ENCODE measurements at places on chromosomes 1 and 21.

GRCh38 chr1:165352442-165353293 is 3.8 kb downstream of the LMX1A start:
- DNase-seq: no peak

GRCh38 chr1:51327386-51327785 is 3.0 kb downstream of the TTC39A start:
- no peak for DNase-seq

- no peak for DNase-seq
Observed at GRCh38 chr1:231734417-231734816, 107.8 kb downstream of the DISC1 start.

DNA sequence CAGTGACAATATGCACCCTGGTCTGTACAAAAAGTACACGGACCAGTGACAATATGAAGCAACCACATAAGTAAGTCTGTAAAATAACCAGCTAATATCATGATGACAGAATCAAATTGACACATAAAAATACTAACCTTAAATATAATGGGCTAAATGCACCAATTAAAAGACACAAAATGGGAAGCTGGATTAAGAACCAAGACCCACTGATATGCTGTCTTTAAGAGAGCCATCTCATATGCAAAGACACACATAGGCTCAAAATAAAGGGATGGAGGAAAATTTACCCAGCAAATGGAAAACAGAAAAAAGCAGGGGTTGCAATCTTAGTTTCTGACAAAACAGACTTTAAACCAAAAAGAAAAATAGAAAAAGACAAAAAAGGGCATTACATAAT is 70.4 kb upstream of the VCAM1 start:
- no peak for DNase-seq

DNA sequence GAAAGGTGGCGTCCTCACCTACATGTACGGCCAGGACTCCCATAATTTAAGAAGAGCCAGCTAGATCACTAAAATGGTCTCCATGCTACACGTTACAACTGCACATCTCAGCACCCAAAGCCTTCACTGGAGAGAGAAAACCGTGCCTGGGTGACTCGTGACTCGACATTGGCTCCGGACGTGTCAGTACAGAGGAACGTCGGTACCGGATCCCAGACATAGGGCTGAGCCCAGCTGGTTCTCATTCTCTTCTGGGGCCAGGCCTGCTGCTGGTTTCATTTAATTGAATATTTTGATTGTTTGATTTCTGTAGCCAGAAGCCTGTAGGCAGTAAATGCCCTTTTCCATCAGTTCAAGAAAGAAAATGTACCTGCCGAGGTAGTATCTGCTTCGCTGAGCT is 93.1 kb downstream of the HHIPL2 start:
- no peak for DNase-seq

GRCh38 chr1:27595597-27595996 is 8.3 kb downstream of the AHDC1 start:
- DNase-seq: no peak

Measured in NCI-H524 treated with DMSO at 0.1 percent for 48 hours (cell line).